ENCODE measurements at places on chromosomes 13 and 19.

GRCh38 chr13:49441846-49442245 is 2.0 kb downstream of the CAB39L start:
- no peak for DNase-seq

- DNase-seq, result no peak
Measured at GRCh38 chr13:62663767-62664166, 1248.1 kb upstream of the PCDH20 start.

GRCh38 chr13:63299866-63300394 is 1884.3 kb upstream of the PCDH20 start:
- no peak for DNase-seq

GRCh38 chr13:45373162-45373547 is 32.2 kb upstream of the TPT1 start:
- DNase-seq, result no peak

- DNase-seq, result no peak
Measured at GRCh38 chr19:7904074-7905020, 670 bp downstream of the MAP2K7 start.

DNA sequence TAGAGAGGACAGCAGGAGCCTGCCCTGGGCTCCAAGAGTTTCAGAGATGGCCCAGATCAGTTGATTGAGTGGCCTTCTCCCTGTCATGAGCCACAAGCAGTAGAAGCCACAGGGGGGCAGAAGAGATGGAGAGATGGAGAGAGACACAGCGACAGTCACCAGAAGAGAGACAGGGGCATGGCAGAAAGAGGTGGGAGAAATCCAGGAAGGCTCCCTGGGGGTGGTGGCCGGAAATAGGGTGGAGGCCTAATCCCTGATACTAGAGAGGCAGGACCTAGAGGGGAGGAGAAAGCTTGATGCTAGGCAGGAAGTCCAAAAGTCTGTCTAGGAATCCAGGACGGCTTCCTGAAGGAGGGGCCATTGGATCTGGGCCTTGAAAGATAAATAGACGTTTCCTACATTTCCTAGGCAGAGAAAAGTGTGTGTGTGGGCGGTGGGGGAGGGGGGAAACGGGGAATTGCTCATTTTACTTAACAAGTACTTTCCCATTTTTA is 9.6 kb upstream of the TPM4 start:
- DNase-seq, result no peak

DNA sequence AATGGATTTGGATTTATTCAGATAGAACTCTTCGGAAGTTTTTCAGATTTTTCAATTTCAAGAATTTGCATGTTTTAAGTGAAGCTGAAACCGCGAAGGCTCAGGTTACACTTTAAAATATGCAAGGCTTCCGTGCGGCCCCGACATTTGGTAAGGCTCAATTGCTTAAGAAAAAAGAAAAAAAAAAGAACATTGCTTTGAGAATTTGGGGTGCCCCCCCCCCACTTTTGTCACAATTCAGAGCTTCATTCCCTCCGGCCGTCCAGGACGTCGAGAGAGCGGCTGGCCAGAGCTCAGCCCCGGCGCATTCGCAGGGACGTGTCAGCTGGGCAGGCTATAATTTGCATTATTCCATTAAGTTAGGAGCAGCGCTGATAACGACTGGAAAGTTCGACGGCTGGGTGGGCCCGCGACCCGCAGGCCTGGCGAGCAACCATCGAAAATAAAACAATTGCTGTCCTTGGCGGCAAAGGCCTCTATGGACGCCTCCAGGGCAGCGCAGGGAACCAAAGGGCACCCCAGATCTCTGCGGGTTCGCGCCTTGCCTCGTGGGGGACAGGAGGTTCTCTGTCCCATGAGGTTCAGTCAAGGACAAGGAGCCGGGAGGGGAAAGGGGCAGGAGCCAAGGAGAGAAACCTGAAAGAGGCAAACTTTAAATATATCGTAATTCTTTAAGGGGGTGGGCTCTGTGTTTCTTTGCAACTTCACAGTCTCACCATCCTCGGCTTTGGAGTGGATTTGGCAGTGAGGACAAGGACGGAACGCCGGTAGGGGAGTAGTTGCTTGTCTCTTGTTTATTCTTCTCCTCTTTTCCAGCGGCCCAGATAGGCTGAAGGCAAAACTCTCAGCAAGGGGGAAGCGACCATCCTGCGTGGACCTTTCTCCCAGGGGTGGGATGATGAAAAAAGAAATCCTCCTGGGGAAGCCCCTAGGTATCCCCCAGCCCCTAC is 7.0 kb downstream of the SOX21 start:
- DNase-seq, result no peak

DNA sequence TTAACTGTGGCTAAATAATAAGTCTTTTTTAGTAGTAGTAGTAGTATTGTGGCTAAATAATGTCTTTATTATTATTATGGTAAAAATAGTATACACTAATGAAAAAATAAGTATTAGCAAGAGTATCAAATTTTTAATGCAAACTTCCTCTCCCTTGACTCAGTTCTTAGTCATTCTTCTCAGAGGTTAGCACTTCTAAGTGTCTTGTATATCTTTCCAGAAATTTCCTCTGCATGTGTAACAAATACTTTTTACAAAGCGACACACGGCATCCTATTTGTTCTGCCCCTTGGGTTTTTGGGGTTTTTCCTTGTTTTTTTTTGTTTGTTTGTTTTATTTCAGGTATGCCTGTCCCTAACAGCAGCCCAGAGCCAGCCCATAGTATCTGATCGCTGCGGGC is 20.9 kb downstream of the SIN3B start:
- DNase-seq, result no peak

- peak; percentile 81 for DNase-seq
Measured at GRCh38 chr13:40440990-40441820, 225.2 kb downstream of the FOXO1 start.

DNA sequence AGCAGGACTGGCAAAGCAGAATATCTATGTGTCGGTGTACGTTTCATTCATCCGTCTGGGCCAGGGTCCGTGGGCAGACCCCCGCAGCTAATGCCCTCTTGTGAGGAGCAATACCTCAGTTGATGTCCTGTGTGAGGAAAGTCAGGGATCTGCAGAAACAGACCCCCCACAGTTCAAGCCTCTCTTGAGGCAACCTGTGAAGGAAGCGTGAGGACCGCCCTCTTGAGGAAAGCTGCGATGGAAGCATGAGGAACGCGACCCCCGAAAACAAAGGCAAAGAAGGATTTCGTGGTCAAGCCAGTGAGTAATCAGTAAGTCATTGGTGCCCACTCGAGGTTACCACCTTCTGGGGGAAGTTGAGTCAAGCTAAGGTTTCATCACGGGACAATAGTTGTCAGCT is 20.9 kb upstream of the ZNF83 start:
- DNase-seq, result no peak

- DNase-seq, result no peak
Measured at GRCh38 chr19:18109341-18109732, 11.8 kb downstream of the MAST3 start.

DNA sequence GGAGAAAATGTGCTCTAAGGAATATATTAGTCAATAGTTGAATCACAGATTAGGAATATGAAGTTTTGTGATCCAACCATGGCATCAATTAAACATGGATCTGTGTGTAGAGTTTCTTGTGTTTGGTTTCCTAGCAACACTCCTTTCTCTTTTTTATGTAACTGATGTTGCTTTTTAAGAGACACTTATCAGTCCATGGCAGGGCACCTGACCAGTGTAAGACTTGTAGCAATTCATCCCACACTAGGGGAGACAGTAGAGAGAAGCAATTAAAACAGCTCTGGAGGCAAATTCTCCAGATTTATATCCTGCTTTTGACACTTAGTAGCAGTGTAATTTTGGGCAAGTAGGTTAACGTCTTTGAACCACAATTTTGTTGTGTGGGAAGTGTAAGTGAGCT is 1229.0 kb downstream of the PCDH9 start:
- DNase-seq, result no peak

- no peak for DNase-seq
Measured at GRCh38 chr19:49614096-49614833, 23.3 kb downstream of the PRR12 start.

DNA sequence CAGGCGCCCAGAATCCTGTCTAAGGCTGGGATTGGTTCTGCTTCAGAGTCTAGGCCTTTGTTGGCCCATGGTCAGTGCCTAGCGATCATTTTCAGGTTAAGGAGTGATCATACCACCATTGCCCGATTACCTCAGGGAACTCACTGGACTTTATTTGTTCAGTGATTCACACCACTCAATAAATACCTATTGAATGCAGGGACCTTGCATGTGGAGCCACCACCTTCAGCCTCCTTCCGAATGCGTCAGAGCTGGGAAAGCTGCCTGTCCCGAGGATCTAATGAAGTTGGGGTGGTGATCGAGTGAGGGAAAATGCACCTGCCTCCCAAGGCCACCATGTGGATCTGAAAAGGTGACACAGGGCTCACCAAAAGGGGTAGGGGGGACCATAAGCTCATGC is 40.0 kb upstream of the POU2F2 start:
- no peak for DNase-seq

DNA sequence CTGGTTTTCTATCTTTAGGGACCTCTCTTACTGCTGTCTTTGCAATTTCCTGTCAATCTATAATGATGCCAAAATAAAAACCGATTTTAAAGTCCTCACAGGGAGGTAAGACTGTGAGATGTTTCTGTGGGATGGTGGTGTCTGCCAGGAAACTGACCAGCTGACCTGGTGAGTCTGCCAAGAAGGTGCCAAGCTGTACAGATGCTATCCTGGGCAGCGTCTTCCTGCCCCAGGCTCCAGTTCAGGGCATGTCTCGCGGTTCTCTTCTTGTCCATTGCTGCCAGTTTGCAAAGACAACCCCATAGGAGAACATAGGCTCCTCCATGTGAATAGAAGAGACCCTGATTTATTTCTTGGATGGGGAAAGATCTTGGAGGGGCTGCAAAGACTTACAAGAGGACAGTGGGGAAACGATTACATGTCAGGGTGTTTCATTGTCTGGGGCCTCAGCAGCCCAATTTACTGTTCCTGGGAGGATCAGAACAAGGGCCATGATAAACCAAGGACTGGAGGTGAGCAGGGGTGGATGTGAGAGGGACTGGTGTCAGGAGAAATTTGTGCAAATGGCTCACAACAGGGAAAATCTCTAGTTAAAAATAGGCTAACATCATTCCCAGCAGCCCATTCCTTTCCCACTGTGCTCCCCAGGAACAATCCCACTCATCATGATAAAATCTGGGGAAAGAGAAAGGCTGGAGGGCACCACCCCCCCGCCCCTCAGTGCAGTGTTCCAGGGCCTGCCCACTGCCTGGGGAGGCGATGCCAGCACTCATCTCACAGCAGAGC is 42.7 kb upstream of the VSTM2B start:
- DNase-seq, result no peak

DNA sequence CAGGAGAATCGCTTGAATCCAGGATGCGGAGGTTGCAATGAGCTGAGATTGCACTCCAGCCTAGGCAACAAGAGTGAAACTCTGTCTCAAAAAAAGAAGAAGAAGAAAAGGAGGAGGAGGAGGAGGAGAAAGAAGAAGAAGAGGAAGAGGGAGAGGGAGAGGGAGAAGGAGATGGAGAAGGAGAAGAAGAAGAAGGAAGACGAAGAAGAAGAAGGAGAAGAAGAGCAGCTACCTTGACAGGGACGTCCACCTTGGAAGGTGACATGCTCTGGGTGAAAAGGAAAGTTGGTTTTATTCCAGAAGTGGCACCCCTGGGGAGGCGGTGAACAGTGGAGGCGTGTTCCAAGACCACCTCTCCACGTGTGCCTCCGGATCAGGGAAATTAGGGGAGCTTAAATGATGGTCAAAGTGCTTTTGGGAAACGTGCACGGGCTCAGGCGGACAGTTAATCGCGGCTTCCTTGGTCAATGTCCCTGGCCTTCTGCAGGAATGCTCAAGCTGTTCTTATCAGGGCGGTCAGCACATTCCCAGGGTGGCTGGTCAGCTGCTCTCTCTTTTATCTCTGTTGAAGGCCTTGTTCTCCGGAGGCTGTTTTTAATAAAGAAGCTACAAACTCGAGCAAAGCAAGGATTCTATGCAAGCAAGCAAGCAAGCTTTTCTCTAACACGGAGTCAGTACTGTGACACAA is 78.9 kb upstream of the PEG3 start:
- DNase-seq, result no peak

DNA sequence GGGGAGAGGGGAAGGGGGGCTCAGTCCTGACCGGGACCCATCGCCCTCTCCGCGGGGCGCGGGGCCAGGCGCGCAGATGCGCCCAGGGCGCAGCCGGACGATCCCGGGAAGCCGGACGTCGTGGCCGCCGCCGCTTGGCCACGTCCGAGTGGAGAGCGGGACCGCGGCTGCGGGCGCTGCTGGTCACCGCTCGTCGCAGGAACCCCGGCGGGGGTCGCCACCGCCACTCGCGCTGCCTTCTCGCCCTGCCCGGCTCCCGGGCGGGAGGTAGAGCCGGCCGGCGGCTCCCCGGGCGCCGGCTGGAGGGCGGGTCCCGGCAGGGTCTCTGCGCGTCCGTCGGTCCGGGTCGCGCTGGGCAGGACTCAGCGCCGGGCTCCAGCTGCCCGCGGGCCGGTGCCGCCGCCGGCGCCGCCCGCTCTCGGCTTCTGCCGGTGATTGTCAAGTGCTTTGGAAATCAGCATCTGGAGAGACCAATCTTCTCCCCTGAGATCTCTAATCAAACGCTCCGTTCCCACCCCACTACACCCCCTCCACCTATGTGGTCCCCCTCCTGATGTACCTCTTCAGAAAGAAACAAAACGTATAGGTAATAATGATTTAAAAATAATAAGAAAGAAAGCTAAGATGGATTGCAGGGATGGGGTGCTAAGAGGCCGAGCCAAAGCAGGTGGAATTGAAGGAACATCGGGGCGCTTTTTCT is 464.4 kb downstream of the ITGBL1 start:
- DNase-seq, result no peak

DNA sequence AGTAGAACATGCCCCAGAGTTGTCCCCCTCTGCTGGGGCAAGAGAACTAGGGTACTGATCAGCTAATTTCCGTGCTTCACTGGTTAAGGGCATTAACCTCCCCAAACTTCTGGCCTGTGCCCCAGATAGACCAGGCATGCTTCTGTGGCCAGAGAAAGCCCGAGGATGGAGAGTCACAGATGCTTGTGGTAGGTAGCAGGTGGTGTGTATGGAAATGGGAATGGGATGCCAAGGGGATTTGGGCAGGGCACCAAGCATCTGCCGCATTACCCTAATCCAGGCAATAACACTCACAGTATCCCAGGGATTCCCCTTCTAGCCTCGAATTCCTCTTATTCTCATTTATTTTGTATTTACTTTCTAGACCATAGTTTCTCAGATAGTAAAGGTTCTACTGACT is 124.8 kb upstream of the KLF12 start:
- DNase-seq, result no peak

DNA sequence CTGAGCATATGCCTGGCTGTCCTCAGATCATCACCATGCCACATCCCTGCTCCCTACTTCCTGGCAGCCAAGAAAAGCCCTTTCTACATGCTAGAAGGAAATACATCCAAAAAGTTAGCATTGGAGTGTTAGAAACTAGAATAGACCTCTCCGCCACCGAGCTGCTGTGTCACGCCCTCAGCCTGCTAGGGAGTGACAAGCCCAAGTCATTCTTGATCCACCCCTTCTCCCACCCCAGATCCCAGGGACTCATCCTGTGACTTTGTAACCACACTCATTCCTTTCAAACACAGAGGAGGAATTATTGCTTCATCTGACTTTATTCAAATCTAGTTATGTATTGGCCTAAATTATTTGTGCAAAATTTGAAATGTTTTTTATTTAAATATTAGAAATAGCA is 45.3 kb downstream of the POLR1D start:
- DNase-seq, result no peak
